NCI-H1417 treated with DMSO at 0.1 percent for 48 hours (cell line): ENCODE measurements at places on chromosomes 7 and 10.
A peak's percentile ranks its signal among the peaks of the same experiment; 100 is the strongest.

DNA sequence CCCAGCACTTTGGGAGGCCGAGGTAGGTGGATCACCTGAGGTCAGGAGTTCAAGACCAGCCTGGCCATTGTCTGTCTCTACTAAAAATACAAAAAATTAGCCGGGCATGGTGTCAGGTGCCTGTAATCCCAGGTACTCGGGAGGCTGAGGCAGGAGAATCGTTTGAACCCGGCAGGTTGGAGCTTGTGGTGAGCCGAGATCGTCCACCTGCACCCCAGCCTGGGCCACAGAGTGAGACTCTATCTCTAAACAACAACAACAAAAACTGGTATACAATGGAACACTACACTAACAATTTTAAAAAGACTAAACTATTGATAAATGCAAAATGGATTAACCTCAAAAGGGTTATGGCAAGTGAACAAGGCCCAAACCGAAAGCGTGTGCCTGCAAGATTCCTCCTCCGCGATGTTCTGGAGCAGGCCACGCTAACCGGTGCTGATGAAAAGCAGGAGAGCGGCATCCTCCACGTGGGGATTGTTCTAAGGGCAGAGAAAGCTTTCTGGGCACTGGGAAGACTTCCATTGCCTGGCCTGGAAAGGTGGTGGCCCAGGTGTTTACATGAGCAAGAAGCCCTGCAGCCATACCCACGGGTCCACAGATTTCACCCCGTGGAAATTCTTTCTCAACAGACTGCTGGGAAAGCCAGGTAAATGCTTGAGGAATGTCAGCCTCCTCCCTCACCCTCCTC lies 53.8 kb downstream of the PDGFA start:
- DNase-seq, result no peak

DNA sequence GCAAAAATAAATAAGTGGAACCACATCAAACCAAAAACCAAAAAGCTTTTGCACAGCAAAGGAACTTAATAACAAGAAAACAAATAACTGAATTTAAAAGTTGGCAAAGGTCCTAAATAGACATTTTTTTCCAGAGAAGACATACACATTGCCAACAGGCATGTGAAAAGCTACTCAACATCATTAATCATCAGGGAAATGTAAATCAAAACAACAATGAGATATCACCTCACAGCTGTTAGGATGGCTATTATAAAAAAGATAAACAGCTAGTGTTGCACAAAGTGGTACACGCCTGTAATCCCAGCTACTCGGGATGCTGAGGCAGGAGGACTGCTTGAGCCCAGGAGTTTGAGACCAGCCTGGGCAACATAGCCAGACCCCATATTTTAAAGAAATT lies 2.2 kb upstream of the SUN3 start:
- DNase-seq, result no peak

GRCh38 chr7:22394739-22395138 lies 37.8 kb upstream of the RAPGEF5 start:
- DNase-seq, result no peak

- no peak for DNase-seq
These were observed 51.9 kb downstream of the IKZF1 start for GRCh38 chr7:50356212-50356944.

DNA sequence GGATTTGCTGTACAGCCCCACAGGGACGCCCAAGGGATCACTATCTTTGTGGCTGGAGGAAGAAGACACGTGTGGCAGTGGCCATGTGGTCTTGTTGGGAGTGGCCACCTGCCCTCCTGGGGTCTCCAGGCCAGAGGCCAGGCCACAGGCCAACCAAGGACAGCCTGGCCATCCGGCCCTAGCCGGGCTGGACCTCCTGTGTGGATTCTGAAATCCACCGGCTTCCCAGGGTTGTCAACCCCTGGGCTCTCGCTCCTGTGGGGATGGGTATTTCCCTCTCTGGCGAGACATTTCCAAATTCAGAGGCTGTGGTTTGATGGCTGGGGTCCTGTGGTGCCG lies 31.5 kb upstream of the CFAP46 start:
- no peak for DNase-seq

DNA sequence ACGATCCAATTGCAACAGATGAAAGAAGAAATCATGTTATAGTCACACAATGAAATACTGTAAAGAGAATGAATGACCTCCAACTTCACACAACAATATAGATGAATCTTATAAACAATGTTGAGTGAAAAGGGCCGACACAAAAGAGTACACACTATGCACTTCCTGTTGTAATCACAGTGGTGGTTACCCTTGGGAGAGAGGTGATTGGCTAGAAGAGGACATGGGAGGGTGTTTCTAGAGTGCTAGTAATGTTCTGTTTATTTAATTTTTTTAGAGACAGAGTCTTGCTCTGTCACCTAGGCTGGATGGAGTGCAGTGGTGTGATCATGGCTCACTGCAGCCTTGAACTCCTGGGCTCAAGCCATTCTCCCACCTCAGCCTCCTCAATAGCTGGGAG lies 82.5 kb downstream of the NDUFB2 start:
- no peak for DNase-seq

DNA sequence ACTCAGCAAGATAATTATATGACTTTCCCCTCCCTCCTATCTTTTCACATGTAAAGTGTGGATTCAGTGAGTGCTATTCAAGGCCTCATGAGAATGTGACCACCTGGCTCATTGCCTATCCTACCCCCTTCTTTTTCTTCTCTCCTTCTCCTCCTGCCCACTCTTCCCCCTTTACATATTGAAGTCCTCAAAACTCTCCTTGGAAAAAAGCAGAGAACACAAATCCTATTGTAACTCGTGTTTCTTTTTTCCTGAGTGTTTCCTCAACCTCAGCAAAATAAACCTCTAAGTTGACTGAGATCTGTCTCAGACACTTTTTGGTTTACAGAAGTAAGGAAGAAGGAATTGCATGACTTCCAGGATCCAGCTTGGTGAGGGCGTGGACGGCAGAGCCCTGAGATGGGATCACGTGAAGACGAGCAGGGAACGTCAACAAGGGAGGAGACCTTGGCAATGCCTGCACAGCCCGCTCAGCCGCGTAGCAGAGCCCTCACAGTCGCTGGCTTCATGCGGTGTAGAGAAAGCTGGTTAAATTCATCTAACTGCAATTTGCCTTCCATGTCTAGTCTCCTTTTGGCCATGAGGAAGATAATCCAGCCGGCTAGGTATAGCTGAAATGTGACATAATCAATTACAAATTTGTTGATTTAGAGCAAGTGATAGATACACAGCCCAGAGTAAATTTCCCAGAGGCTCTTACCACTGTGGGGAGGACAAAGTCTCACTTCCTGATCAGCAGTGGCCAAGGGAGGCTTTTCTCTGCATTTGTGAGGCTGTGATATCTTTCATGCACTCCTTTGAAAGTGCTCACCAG lies 75.7 kb downstream of the LYZL2 start:
- no peak for DNase-seq

GRCh38 chr10:119724593-119725516 lies 995 bp upstream of the INPP5F start:
- no peak for DNase-seq

GRCh38 chr7:121985476-121986030 lies 112.6 kb downstream of the PTPRZ1 start:
- no peak for DNase-seq

DNA sequence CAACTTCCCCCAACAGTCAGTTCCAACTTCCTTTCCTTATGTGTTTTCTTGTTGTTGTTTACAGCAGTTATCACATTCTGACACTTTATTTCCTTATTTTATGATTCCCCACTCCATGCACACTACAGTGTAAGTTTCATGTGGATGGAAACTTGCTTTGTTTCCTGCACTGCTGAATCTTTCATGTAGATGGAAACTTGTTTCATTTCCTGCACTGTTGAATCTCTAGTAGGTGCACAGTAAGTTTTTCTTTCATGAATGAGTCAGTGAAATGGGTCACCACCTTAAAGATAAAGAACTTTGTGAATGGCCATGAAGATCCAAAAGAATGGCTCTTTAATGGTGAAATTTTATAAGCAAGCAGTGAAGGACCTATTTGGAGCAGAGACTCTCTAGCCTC lies 61.4 kb downstream of the SHOC2 start:
- DNase-seq, result no peak

DNA sequence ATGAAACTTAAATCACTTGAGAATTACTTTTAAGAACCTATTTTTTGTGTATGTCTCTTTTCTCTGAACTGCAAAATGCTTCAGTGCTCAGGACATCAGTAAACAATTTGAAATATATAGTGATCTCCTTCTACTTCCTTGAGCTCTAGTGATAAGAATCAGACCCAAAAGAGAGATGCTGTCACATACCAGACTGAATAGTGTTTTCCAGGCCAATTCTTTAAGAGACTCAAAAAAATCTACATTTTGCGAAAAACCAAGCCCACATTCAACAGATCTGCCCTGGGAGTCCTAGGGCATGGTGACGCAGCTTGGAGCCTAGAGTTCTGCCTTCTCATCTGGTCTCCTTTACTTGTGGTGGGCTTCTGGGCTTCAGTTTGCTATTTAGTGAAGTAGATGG lies 72.1 kb upstream of the SLC13A1 start:
- DNase-seq, result no peak

DNA sequence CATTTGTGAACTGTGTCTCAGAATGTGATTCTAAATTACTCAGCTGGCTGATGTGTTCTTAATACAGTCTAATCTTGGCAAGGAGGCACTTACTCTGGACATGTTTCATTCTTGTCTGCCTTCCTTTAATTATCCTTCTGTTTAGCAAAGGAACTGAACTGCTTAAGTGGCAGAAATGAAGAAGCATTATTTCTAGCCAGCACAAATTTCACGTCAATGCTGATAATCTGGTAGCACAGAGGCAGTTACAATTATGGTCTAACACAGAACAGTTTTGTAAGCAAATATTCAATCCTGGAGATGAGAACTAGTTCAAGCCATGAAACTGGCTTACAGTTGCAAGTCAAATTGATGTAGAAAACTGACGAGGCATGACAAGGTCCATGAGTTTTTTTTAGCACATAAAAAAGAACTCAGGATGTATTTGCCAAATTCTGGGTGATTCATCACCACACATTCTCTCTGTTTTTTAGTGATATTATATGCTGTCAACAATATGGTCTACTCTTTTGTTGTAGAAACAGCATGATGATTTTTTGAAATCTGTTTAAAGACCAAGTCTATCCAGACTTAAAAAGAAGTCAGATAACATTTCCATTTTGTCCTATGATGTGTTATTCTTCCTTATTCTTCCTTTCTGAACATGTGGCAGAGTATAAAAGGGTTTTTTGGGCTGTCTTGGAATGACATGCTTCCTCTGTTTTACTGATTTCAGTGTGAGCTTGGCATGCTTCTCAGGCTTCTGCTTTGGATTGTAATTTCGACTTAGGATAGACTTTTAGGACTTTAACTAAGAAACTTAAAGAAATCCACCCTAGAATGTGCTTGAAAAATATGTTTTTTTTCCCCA lies 154.8 kb downstream of the DNAJB9 start:
- no peak for DNase-seq

GRCh38 chr10:101453791-101454718 lies 100.1 kb downstream of the BTRC start:
- DNase-seq, result no peak

DNA sequence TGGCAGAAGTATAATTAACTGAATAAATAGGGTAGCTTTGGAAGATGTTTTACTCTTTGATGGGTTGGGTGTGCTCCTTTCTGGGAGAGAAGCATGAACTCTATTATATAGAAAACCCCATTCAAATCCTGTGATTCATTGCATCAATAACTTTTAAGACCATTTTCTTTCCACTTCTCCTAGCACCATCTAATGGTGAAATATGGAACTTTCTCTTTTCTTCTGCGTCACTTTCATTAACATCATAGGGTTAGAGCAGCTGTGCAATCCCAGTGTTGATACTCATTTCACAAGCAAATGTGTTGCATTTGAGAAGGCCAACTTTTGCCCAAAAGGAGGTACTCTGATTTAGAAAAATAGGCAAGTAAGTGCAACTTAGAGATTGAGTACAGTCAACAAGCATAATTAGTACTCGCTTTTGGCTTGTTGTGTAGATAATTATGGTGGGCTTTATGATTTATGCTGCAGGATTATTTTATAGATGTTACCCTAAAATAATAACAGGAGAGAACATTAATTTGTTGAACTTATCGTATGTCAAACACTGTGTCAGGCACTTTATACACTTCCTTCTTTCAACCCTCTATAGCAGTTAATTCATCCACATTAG lies 92.9 kb downstream of the CPED1 start:
- peak; percentile 26 for DNase-seq
